NB4 (cell line): ENCODE measurements at places on chromosomes 2 and 18.

GRCh38 chr2:134391751-134392160 lies 137.9 kb downstream of the MGAT5 start:
- no peak for DNase-seq

DNA sequence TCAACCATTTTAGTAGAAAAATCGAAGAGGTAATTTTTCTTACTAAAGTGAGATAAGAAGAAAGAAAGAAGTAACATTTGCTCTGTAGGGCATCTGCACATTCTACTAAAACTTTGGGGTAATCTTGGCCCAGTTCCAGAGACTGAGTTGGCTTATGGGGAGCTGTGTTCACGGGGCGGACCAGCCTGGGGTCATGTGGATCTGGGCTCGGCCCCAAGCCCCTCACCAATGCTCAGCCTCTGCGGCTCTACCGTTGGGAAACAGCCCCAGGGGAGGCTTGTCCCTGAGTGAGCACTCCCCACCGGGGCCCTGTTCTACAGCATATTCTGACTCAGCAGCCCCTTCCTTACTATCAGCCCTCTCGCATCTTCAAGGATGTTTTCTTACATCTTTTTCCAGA lies 132.3 kb downstream of the RTP5 start:
- DNase-seq = no peak

GRCh38 chr2:234219046-234219310 lies 168.5 kb downstream of the SPP2 start:
- no peak for DNase-seq

DNA sequence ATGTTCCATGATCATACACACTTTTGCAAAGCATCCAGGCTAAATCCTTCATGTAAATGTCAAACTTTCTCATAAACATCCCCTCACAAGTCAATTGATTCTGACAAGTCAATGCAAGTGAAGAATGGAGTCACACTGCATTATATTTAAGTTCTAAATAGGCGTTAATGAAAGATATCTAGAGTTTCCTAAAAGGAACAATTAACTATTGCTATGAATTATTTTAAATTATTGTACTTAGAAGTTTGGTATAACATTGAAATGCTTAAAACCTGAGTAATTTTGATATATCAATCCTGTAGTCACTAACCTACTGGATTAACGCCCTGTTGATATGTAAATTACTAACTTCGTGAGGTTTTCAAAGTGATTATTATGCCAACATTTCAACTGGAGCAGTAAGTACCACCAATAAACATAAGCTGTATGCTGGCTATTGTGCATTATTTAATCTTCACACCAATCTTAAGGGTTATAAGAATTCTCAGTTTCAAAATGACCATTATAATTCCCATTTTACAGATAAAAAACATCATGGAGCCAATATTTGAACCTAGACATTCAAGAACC lies 884.3 kb downstream of the ERBB4 start:
- DNase-seq = no peak

GRCh38 chr2:70919672-70920366 lies 15.9 kb upstream of the ATP6V1B1 start:
- peak; percentile 82 for DNase-seq

GRCh38 chr2:42854207-42854818 lies 61.9 kb upstream of the HAAO start:
- DNase-seq = no peak

GRCh38 chr2:51795248-51795888 lies 763.4 kb upstream of the NRXN1 start:
- peak; percentile 34 for DNase-seq

DNA sequence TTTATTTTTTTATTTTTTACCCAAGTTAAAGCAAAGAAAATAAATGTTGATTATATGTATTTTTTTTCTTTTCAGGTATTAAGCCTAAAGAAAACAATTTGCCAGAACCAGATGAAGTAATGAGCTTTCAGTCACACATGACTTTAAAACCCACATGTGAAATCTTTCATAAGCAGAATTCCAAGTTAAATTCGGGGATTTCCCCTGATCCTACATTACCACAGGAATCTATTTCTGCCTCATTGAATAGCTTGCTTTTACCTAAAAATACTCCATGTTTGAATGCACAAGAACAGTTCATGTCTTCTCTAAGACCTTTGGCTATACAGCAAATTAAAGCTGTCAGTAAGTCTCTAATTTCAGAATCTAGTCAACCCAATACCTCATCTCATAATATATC lies 26.6 kb downstream of the GEN1 start:
- no peak for DNase-seq

- no peak for DNase-seq
These were observed 819.3 kb upstream of the LRATD1 start for GRCh38 chr2:13813236-13813635.

DNA sequence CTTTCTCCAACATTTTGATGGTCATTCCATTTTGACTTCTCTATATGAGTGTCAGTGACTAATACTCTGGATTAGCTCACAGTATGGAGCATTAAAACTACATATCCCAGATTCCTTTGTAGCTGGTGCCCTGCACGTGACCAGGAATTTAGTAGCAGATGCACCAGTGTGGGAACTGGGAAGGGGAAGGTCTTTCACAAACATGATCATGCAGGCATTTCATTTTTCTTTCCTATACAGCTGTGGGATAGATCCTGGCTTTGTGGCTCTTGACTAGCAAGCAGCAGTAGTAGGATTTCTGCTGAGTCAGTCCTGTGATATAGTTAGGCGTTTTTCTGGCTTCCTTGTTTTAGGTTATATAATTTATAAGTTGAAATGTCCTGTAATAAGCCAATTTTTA lies 971.0 kb upstream of the CDH2 start:
- peak; percentile 3 for DNase-seq

- DNase-seq = no peak
These were observed 725.2 kb downstream of the TSN start for GRCh38 chr2:122480501-122481243.

GRCh38 chr18:56598422-56598821 lies 40.0 kb downstream of the TXNL1 start:
- no peak for DNase-seq

- no peak for DNase-seq
These were observed 99.6 kb upstream of the LHCGR start for GRCh38 chr2:48855142-48855541.

GRCh38 chr18:77107292-77107691 lies 25.3 kb downstream of the MBP start:
- DNase-seq = no peak

DNA sequence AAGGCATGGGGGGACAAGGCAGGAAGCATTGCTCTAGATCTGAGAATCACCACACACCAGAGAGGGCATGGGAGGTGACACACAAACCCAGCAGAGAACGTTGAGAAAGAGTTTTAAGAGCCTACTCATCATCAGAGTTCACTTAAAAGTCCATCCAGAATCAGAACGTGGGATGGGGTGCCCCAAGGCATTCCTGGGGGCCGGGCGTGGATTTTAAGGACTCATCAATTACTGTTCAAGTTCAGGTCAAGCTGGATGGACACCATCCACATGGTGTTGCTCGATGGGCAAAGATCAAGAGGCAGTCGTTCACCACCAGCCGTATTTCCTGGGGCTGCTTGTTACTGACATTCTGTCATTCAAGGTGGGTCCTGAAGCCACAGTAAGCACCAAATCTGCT lies 34.9 kb downstream of the BCL11A start:
- no peak for DNase-seq

DNA sequence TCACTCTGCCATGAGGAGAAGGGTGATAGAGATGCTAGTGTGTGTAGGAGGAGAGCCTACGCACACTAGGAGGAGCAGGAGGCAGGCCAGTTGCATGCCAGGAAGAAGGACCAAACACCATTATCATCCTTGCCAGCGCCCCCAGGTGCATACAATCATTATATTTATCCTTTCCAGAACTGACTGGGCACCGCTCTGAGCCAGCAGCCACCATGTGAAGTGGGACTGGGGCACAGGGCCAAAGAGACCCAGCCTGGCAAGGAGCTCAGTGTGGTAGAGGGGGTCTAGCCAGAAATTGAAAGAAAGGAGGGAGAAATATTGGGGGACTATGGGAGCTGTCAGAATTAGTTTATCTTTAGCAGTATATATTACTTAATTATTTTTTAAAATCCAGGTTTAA lies 8.3 kb upstream of the GPR148 start:
- no peak for DNase-seq

DNA sequence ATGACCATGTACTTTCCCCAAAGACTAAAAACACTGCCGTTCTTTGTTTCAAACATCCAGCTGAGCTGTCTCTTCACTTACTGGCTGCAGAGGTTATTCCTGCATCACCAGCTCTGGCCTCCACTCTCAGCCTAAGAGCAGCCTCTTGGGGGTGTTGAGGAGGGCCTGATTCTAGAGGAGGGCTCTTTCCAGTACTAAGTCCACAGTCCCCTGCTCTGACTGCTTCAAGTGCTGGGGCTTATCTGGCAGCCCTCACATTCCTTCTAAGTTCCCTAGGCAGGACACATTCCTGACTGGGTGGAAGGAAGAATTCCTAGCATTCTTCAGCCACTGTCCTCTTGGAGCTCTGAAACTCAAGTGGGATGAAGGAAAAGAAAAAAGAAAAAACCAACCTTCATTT lies 32.9 kb upstream of the EHBP1 start:
- DNase-seq = no peak

- peak; percentile 8 for DNase-seq
These were observed 18.9 kb downstream of the TTR start for GRCh38 chr18:31610286-31611205.

DNA sequence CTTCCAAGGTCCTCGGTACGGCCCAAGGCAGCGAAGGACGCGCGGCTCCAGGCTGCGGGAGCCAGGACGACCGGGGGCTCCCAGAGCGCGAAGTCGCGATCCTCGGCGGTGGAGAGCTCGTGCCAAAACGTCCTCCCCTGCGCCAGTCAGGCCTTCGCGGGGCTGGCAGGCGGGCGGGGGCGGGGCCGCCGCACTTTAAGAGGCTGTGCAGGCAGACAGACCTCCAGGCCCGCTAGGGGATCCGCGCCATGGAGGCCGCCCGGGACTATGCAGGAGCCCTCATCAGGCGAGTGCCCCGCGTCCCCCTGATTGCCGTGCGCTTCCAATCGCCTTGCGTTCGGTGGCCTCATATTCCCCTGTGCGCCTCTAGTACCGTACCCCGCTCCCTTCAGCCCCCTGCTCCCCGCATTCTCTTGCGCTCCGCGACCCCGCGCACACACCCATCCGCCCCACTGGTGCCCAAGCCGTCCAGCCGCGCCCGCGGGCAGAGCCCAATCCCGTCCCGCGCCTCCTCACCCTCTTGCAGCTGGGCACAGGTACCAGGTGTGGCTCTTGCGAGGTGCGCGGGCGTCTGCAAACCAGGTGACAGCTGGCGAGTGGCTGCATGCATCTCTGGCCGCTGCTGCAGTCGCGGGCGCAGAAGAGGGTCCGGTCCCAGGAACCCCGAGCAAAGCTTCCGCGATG lies at the start of gene CIDEA:
CIDEA (plus strand) TSS at position 226 of the 684 bp plus-strand sequence; CDS start at position 249, 23 bp downstream.
- no peak for DNase-seq

DNA sequence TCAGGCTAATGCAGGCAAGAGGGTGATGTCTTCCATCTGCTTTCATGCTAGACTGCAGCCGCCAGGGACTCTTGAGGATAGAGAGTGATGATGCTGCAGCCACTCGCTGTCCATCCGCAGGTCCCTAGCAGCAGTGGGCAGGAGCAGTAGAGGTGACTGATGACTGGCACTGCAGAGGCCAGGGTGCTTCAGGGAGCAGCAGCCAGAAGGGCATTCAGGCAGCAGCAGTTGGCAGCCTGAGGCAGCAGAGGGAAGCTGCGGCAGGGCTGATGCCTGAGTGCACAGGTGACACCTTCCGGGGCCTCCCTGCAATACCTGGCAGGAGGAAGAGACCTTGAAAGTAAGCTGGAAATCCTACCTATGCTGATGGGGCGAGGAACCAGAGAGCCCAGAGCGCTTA lies 214.2 kb downstream of the ICOS start:
- no peak for DNase-seq

DNA sequence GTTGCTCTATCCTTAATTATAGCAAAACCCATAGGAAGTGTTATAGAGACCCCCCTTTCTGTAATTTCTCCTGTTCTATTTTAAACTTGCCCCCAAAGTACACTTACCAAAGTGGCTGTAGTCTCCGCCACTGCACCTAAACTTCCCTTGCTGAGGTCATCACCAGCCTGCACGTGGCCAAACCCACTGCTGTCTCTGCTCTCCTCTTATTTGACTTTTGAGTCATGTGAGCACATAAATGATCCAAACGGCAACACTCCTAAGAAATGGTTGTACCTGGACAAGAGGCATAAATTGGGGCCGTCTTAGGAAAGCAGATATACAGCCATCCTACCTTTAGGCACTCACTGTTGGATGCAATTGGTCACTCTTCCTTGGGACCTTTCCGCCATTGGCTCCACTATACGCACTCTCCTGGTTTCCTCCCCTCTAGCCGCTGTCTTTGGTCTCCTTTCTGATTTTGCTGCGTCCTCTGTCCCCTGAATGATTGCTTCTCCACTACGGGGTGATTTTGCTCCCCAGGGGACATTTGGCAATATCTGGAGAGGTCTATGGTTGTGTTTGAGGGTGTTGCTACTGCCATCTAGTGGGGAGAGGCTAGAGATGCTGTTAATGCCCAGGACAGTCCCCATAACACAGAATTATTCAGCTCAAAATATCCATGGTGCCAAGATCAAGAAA lies 19.2 kb upstream of the IL36G start:
- DNase-seq = peak; percentile 90

DNA sequence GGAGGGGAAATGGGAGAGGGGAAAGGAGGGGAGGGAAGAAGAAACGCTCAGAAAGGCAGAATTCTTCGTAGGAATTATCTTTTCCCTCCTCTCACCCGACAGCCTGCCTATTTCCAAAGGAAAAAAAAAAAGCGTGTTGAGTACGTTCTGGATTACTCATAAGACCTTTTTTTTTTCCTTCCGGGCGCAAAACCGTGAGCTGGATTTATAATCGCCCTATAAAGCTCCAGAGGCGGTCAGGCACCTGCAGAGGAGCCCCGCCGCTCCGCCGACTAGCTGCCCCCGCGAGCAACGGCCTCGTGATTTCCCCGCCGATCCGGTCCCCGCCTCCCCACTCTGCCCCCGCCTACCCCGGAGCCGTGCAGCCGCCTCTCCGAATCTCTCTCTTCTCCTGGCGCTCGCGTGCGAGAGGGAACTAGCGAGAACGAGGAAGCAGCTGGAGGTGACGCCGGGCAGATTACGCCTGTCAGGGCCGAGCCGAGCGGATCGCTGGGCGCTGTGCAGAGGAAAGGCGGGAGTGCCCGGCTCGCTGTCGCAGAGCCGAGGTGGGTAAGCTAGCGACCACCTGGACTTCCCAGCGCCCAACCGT lies at the start of gene GAD1:
GAD1 (plus strand) TSS at position 384 of the 589 bp plus-strand sequence. CDS start 1,705 bp downstream, outside the sequence.
- peak; percentile 65 for DNase-seq

- DNase-seq = no peak
These were observed 936.2 kb downstream of the DSC3 start for GRCh38 chr18:30106356-30106755.

- no peak for DNase-seq
These were observed 35.1 kb downstream of the CAPN13 start for GRCh38 chr2:30772021-30772705.

DNA sequence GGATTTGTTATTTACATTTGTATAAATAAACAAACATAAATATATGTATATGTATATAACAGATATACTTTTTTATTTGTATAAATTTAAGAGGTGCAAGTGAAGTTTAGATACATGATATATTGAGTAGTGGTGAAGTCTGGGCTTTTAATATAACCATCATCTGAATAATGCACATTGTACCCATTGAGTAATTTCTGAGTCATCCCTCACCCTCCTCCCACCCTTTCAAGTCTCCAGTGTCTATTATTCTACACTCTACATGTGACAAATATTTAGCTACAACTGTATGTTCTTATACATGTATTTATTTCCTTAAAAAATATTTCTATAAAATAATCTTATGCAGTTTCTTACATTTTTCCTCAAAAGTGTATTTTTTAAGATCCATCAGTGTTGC lies 358.7 kb upstream of the TFPI start:
- DNase-seq = no peak
